Activated CD8-positive, alpha-beta memory T cell treated with anti-CD3 and anti-CD28 coated beads for 4 hours (primary cell): ENCODE measurements at places on chromosomes 5 and 9.

GRCh38 chr5:55969956-55970355 lies 24.8 kb downstream of the IL6ST start:
- no peak for DNase-seq

DNA sequence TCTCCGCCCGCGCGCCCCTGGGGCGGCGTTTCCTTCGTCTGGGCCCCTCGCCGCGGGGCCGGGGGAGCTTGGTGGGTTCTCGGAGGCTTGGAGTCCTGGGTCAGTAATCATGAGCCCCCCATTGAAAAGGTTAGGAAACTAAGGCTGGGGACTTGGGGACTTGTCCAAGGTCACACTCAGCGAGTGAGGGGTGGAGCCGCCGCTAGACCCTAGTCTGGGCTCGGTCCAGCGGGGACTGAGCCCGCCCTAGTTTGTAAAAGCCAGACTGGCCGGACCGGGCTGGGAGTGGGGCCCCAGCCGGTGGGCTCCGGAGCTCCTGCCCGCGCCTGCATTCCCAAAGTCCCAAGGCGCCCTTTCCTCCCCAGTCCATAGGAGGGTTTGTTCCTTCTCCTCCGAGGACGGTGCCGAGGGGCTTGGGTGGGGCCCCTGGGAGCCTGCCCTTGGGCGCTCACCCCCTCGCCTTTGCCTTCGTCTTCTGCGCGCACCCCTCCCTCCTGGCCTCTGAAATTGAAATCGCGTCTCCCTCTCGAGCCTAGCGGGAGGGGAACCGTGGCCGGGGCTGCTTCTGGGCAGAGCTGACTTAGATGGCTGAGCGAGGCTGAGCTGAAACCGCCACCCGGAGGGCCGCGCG lies 995 bp downstream of the OLFM1 start:
- DNase-seq = no peak

DNA sequence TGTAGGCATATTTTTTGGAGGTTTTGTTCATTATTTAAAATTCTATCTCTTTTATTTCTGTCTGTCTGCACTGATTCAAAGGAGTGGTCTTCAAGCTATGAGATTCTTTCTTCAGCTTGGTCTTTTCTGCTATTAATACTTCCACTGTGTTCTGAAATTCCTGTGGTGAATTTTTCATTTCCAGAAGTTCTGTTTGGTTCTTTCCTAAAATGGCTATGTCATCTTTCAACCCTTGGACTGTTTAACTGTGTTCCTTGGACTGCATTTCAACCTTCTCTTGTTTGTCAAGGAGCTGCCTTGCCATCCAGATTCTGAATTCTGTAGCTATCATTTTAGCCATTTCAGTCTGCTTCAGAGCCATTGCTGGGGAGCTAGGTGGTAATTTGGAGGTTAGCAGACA lies 76.3 kb downstream of the CERT1 start:
- DNase-seq = no peak

GRCh38 chr5:24353611-24354010 lies 291.2 kb downstream of the CDH10 start:
- DNase-seq = no peak

DNA sequence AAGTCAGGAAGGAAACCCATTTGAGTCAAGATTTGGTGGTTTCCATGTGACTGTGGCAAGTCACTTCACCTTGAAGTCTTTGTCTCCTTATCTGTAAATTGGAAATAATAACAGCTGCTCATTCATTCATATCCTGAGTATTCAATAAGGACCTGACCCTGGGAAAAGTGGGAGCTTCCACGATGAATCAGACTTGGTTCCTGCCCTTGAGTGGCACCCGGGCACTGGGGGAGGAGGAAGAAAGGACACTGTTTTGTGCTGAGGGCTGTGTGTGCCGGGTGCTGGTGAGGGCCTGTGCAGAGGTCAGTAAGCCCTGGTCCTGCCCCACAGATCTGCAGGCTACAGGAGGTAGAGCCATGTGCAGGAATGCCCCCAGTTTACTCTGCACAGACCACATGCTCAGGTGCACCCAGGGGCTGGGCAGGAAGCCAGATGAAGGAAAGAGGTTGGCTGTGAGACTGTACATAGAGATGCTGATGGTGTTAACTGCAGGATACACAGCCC lies 6.8 kb downstream of the NDST1 start:
- no peak for DNase-seq

- DNase-seq = no peak
Measured at GRCh38 chr5:23139338-23140171, 286.4 kb upstream of the CDH12 start.

DNA sequence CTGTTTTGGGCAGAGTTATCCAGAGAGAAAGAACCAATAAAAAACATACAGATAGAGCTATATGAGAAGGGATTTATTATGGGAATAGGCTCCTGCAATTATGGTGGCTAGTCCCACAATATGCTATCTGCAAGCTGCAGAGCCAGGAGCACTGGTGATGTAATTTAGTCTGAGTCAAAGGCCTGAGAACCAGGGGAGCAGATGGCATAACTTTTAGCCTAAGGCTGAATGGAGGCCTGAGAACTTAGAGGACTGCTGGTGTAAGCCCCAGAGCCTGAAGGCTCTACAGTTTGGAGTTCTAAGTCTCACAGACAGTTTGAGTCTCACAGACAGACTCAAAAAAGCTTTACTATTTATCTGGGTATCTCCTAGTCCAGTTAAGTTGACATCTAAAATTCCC lies 263.8 kb downstream of the FBXL7 start:
- DNase-seq = no peak

DNA sequence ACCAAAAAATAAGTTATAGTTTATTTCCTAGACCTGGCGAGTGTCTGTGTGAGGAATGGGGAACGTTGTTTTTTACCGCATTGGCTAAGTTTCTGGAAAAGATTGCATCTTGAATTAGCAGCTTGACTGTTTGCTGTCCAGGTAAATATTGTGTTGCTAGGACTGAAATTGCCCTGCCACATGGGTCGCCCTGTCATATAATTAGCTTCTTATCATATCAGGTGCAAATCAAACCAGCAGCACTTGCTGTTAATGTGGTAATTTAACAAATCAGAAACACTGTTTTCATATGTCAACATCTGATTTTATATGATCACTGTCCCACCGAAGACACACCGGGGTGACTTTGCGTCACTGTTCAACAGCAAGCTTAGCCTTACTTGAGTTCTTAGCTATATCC lies 63.7 kb upstream of the ZNF622 start:
- DNase-seq = no peak

GRCh38 chr5:175382171-175382570 lies 61.8 kb downstream of the DRD1 start:
- DNase-seq = no peak
